Endothelial cell (in vitro differentiated cells): ENCODE measurements at places on chromosomes 3 and 15.

DNA sequence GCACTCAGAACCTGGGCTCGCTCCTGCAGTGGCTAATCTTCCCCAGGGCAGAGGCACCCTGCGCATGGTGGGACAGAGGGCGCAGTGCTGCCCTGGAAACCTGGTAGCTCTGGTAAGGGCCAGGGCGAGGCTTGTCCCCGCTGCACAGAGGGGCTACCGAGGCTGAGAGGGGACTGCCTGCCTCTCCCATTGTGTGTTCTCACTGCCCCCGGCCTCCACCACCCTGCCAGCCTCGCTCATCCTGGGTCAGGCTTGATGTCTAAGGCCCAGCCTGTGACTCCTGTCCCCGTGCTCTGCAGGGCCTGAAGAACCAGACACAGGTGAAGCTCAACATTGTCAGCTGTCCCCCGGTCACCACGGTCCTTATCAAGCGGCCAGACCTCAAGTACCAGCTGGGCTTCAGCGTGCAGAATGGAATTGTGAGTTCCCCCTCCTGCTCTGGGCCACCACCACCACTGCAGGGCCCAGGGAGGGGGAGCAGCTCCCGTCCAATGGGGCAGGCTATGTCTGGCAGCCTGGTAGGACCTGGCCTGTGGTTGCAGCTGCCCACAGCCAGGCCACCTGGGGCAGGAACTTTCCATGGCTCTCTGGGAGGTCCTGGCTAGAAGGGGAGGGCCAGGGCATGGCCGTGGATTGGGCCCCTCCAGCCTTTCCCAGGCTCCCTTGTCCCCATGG, 161.5 kb downstream of the NSMCE3 start:
- no peak for DNase-seq

GRCh38 chr15:47570451-47570850, 146.9 kb upstream of the SEMA6D start:
- DNase-seq = no peak

- DNase-seq = no peak
Measured at GRCh38 chr3:53804697-53805462, 41.3 kb downstream of the CHDH start.

DNA sequence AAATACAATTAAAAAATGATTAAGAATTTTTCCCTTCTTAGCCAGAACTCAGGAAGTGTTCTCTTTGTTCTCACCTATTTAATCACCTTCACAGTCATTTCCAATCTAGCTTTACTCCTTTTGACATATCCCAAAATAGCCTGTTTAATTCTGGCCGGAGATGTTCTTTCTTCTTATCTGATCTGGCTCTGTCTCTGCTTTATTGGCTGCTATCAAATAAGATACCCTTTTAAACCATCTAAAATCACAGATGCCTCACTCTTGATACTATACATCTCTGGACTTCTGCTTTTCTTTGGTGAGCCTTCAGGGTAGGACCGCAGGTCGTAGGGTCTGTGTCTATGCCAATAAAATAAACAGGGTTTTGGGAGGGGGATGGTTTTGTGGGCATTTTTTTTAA, 319.2 kb upstream of the SEMA6D start:
- DNase-seq = no peak
